ENCODE measurements at places on chromosomes 1 and 21. TPM values are rescaled to one million over a fixed set of nuclear protein-coding genes. Genes with fewer than 3 reads are reported as not detected.

The RSPH1 gene
- not detected for total RNA-seq

The ANGPTL3 gene
- total RNA-seq = not detected

The CA14 gene
- not detected for total RNA-seq

The METTL13 gene
- total RNA-seq = 44.0 TPM

The CNR2 gene
- 0.16 TPM for total RNA-seq

The OR6N1 gene
- total RNA-seq = not detected

The RNPC3 gene
- 25.4 TPM for total RNA-seq

All from T-helper 2 cell treated with Interferon-gamma antibody and Interleukin-4, amounts not matched to agents 100 ng/mL and 5 ng/mL, for 36 hours (primary cell).